ENCODE measurements at places on chromosomes 13 and 19.

- DNase-seq: peak; percentile 40
These were observed 208.0 kb downstream of the DLEU7 start for GRCh38 chr13:50635504-50635903.

DNA sequence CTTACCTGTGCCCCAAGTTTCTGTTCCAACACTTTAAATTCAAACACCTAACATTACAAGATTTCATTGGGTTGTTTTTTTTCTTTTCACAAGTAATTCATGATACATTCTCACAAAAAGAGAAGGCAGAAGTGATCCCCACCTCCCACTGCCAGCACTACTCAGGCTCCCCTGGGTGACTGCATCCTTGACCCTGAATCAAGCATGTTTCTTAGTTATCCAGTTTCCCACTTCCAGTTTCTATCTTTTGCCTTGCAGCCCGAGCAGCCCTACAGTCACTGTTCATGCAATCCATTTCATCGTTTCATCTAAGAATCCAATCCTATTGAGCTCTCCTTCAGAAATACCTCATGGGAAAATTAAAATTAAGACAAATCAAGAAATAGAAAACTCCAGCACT lies 61.4 kb downstream of the RNASEH2B start:
- DNase-seq: no peak

GRCh38 chr19:19059837-19060611 lies 3.8 kb upstream of the SLC25A42 start:
- no peak for DNase-seq

- DNase-seq: peak; percentile 67
These were observed 7.0 kb upstream of the WBP4 start for GRCh38 chr13:41054212-41054877.

GRCh38 chr13:26019881-26020870 lies 31.6 kb downstream of the SHISA2 start:
- DNase-seq: peak; percentile 88

GRCh38 chr19:5588441-5588840 lies 20.7 kb upstream of the TINCR start:
- no peak for DNase-seq

DNA sequence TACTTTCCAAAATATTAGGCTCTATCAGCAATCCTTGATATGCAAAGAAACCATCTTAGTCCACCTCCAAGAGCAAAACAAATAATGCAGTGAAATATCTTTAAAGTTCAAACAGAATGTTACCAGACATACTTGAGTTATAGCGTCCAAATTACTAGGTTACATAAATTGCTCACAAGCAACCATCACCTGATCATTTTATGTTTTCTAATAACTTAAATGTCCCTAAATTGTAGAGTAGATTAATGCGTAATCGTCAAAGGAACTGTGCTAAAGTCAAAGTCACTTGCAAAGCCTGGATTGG lies 350.6 kb upstream of the ARGLU1 start:
- DNase-seq: no peak

GRCh38 chr19:30106417-30107095 lies 164.5 kb downstream of the URI1 start:
- no peak for DNase-seq

- DNase-seq: no peak
These were observed 182.7 kb upstream of the CSNK1A1L start for GRCh38 chr13:37288057-37288720.

- DNase-seq: no peak
These were observed 814 bp downstream of the SLC25A23 start for GRCh38 chr19:6458695-6459261.

DNA sequence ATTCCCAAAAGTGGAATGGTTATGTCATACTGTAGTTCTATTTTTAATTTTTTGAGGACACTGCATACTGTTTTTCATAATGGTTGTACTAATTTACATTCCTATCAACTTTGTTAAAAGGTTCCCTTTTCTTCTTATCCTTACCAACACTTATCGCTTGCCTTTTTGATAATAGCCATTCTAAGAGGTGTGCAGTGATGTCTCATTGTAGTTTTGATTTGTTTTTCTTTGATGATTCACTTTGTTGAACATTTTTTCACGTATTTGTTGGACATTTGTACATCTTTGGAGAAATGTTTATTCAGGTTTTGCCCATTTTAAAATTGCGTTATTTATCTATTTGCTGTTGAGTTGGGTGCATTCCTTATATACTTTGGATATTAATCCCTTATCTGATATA lies 188.8 kb upstream of the SPRY2 start:
- DNase-seq: peak; percentile 45

DNA sequence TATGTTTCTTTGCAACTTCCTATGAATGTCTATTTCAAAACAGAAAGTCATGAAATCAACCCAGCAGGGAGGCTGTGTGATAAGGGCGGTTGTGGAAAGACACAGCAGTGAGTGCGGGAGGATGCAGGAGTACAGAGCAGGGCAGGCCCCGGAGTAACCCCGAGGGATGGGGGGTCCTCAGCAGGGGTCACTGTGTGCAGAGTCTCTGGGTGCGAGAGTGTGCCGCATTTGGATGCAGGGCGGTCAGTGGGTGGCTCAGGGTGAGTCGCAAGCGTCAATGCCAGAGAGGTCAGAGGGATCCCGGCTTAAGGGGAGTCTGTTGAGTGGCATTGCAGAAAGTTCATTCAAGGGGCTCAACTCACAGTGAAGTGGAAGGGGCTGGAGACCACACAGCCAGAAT lies 147.8 kb downstream of the STK24 start:
- no peak for DNase-seq

DNA sequence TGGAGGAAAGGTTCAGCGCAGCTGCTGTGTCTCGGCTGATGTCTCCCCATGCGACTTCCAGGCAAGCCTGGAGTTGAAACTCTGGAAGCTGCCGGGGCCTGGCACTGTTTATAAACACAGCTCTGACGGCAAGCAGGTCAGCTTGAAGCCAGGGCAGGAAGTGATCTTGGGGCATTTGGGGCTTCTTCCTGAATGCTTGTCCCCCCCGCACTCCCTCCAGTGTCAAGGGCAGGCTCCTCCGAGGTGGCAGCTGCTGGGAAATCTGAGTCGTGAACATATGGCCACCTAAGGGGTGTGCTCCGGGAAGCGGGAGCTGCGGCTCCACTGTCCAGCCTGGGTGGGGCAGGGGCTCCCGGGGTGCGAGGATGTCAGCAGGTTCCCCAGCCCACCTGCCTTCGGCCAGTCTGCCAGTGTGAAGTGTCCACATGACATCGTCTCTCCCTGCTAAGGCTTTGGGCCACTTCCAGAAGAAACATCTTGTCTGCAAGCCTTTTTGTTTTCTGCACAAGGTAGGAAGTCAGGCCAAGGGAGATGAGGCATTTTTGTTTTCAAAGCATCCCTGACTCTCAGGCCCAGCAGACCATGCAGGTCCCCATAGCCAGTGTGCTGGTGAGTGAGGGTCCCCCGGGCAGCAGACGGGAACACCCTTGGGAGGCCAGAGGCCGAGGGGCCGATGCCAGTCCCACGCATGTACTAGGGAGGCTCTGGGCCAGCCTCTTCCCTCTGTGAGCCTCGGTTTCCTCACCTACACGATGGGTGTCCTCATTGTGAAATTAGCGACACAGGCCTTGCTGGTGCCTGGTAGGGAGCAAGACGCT lies 2.7 kb downstream of the PIAS4 start:
- no peak for DNase-seq

DNA sequence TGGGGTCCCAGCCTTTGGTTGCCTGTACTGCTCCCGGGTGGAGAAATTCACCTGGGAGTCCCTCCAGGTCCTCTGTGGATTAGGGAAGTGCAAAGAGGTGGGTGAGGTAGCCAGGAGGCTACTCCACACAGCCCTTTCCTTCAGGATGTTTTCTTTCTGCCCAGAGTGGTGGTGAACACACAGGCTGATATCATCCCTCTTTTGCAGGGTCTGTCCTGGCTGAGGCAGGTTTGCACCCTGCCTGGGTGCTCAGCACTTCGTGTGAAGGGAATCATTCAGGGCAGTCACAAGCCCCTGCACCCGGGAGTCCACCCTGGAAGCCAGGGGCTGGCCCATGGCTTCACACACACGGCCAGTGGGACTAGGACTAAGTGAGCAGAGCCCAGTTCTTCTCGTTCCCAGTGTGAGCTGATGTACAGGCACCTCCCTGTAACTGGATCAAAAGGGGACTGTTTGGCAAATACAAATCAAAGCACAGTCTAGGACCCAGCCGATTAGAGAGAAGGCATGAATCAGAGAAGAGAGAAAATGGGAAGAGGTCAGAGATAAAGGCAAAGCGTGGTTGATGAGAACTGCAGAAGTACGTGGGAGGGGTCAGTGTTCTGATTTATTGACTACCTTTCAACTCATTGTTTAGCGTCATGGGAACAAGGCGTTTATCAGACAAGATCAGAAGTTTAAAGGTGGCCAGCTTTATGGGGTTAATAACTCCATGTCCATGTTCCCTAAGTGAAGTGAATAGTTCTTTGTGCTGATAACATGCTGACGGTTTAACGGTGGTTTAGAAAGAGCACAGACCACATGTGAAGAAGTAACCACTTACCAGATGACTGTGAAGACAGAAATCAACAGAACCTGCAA lies 30.4 kb upstream of the SPATA13 start:
- no peak for DNase-seq

DNA sequence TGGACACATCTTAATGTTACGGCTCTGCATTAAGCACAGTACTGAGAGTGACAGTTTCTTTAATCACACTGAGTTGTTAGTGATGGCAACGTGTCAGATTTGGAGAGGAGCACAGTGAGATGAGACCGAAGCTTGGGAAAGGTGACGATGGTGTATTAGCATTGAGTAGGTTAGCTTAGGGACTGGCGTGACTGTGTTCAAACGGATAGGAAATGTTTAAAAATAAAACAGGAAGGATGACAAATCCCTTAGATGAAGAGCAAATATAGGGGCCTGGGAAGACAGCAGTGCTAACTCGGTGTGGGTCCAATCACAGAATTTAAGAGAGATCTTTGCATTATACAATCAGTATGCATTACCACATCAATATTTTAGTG lies 384.3 kb downstream of the HS6ST3 start:
- no peak for DNase-seq

DNA sequence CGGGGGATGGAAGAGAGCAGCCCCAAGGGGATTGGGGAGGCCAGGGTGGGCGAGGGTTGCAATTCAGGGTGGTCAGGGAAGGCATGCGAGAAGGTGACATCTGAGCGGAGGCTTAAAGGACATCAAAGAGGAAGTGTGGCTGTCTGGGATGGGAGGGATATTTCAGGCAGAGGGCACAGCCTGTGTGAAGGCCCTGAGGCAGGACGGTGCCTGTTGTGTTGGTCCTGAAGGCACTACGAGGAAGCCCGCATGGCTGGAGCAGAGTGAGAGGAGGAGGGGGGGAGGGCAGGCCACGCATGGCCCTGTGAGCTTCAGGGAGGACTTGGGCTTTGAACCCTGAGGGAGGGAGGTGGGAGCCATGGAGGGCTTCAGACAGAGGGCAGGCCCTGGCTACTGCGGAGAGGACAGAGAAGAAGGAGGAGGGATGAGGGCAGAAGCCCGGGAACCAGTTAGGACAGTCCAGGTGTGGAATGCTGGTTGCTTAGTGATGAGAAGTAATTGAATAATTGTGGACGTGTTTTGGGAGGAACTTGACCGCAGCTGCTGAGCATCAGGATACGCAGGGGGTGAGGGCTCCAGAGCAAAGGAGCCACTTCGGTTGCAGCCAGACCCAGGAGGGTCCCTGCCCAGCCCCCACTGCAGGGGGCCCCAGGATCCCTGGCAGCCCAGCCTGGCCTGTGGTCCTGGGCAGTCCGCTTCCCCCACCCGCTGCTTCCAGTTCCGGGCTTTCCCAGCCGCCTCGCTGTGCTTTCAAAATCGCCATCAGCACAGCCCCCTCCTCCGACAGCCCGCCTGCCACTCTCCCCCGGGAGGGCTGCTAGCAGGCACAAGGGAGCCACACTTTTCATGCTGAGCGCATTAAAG lies 6.2 kb downstream of the TLE6 start:
- DNase-seq: peak; percentile 88

- DNase-seq: no peak
These were observed 2.7 kb downstream of the CLEC4G start for GRCh38 chr19:7729211-7729610.

GRCh38 chr19:38194061-38194701 lies 29.8 kb downstream of the DPF1 start:
- DNase-seq: no peak

DNA sequence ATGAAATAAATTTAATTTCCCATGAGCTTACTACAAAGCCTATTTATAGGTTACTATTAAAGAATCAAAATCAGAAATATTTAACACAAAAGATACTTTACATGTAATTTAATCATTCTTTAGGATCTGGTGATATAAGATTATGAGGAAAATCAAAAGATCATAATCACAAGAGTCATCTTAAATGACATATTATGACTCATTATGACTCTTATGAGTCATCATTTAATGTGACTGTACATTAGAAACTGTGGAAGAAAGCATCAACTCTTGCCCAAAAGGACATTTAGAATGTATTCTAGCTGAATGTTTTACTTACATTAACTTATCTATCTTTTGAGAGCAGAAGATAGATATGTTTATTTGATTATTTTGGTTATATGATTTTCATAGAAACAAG lies 458.6 kb downstream of the DCT start:
- DNase-seq: peak; percentile 76

- no peak for DNase-seq
These were observed 1.7 kb downstream of the SSBP4 start for GRCh38 chr19:18420930-18421329.

DNA sequence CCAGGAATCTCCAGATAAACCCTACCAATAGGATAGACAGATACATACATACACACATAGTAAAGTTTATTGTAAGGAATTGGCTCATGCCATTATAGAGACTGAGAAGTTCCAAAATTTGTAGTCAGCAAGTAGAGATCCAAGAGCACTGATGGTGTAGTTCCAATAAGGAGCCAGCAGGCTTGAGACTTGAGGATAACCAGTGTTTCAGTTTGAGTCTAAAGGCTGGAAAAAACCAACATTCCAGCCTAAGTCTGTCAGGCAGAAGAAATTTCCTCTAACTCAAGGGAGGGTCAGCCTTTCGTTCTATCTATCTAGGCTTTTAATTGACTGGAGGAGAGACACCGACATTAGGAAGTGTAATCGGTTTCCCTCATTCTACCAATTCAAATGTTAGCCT lies 110.2 kb upstream of the TSHZ3 start:
- DNase-seq: no peak

- DNase-seq: no peak
These were observed 29.5 kb downstream of the CCDC8 start for GRCh38 chr19:46383846-46384245.

- peak; percentile 78 for DNase-seq
These were observed 6.0 kb downstream of the A1BG start for GRCh38 chr19:58346961-58347929.

- no peak for DNase-seq
These were observed 3.5 kb upstream of the ATP11A start for GRCh38 chr13:112686364-112686763.

- DNase-seq: no peak
These were observed 3.5 kb downstream of the N4BP2L2 start for GRCh38 chr13:32535115-32535514.

GRCh38 chr19:58397533-58398037 lies 2.1 kb downstream of the RNF225 start:
- DNase-seq: no peak

DNA sequence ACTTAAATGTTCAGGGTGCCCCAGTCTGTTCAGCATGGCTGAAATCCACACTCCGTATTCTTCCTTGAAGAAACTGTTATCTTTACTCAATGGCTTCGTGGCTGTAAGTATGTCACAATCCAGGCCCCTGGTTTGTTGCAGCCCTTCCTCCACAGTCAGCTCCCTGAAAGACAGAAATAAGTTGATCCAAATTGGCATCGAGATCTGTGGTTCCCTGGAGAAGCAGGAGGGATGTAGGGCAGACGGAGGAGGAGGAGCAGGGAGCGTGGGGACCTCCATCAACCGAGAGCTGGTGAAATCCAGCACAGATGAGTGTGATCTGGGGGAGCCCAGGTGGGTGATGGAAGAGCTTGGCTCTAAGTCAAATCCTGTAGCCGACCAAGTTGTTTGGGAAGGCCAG lies 304 bp downstream of the TSPAN16 start:
- DNase-seq: no peak
